HFF-Myc (cell line): ENCODE measurements at places on chromosomes 6 and 20.
A peak's percentile ranks its signal among the peaks of the same experiment; 100 is the strongest.

DNA sequence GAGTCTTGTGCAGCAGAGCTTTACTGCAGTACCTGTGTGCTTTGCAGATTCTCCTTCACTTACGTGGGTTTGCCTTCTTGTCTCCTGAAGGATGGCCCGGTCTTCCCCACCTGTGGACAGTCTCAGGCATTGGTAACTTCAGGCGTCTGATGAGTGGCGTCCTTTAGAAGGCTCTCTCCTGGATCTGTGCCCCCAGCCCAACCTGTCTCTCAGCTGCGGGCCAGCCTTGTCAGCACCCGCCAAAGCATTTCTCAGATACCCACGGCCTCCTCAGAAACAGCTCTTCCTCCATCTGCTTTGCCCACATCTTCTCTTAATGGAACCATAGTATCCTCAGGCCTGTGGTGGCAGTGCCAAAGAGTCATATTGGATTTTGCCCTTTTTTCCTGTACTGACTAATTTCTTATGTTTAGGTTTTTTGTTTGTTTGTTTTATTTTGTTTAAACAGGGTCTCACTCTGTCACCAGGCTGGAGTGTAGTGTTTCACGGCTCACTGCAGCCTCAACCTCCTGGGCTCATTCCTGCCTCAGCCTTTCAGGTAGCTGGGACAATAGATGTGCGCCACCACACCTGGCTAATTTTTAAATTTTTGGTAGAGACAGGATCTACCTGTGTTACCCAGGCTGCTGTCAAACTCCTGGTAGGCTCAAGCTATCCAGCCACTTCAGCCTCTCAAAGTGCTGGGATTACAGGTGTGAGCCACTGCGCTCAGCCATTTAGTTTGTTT, 96.6 kb downstream of the ARID1B start:
- DNase-seq = no peak

- no peak for DNase-seq
Measured at GRCh38 chr6:116386581-116387299, 16.0 kb downstream of the DSE start.

- DNase-seq = no peak
Measured at GRCh38 chr20:23086931-23087411, 847 bp upstream of the CD93 start.

- no peak for DNase-seq
Measured at GRCh38 chr6:6674872-6675271, 86.4 kb downstream of the LY86 start.

DNA sequence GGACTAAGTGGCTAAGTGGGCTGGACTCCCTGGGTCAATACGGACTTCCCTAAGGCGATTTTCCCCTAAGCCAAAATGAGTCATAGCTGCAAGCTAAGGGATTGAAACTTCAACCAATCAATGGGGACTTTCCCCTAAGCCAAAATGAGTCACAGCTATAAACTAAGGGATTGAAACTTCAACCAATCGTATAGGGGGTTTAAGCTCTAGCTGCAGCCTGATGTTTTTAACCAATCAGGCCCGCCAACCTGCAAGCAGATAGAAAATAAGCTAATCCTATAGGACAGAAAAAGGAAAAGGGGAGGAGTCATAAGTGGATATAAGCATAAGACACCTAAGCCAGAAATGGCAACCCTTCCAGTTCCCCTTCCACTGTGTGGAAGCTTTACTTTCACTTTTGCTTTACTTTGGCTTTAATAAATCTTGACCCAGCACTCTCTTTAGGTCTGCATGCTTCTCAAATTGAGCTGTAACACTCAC, 655.0 kb upstream of the HS3ST5 start:
- DNase-seq = no peak

- DNase-seq = peak; percentile 95
Measured at GRCh38 chr6:169070506-169071176, 183.0 kb downstream of the THBS2 start.

GRCh38 chr20:17712201-17712600, 12.4 kb downstream of the BANF2 start:
- no peak for DNase-seq

DNA sequence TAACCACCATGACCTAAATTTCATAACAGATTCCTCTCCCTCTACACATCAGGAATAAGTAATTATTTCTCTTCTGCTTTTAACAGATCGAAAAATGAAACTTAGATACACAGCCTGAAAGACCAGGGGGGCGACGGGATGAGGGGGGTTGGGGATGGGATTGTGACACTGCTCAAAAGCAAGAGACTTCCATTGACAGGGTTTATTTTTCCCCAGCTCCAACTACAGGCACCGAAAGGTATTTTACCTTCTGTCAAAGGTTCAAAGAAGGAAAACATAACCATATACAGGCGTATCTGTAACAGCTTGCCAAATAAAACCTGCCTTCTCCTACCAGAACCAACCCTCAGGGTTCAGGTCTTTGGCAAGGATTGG, 1.3 kb downstream of the EPHA7 start:
- no peak for DNase-seq

DNA sequence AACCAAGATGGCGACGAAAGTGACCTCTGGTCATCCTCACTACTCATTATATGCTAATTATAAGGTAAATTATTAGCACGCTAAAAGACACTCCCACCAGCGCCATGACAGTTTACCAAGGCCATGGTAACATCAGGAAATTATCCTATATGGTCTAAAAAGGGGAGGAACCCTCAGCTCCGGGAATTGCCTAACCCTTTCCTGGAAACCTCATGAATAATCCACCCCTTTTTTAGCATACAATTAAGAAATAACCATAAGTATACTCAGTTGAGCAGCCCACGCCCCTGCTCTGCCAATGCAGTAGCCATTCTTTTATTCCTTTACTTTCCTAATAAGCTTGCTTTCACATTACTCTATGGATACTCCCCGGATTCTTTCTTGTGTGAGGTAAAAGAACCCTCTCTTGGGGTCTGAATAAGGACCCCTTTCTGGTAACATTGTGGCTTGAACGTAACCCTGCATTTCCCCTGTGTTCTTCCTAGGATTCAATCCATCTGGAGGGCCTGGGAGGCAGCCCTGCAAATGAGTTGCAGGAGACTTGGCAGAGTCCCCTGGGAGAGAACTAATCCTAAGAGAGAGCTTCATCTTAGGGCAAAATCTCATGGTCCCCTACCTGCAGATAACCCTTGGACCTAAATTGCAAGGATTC, 225.6 kb upstream of the JARID2 start:
- DNase-seq = no peak

GRCh38 chr20:56299362-56299761, 50.8 kb downstream of the MC3R start:
- no peak for DNase-seq
